ENCODE measurements at places on chromosomes 4 and X.

- DNase-seq: no peak
Observed at GRCh38 chrX:39724544-39724943, 373.2 kb downstream of the BCOR start.

GRCh38 chr4:24639714-24640113 is 55.4 kb upstream of the DHX15 start:
- DNase-seq: no peak

DNA sequence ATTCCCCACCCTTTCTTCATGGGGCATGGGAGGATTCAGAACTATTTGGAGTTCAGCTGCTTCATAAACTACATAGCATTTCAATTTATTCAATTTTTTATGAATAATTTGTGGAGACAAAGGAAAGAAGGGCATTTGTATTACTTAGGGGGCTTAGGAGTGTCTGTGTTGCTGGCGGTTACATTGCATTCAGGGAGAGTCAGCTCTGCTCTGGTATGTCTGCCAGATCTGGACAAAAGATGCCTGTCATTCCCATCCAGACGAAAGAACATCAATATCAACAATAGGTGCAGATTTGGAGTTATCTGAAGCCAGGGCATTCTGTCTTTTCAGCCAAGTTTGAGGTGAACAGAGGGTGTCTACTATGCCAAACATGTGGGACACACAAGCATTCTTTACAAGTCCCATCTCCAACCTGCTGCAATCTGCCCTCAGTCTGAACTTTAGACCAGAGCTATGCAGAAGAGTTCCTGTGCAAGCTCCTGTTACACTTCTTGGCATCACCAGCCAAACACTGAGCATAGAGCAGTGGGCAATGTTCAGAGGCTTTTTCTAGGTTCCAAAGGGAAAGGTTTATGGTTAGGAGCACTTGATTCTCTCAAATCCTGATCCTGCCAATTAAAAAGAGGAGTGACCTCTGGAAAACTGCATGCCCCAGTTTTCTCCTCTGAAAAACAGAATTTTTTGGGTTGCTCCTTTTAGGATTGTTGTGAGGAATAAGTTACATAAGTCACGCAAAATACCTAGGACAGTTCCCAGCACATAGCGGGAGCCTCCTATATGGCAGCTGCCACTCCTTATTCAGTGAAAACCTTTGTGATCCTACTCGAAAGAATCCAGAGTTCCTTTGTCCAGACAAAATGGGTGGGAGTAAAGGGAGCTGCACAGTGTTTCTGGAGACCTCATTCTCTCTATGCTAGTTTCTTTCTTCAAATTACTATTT is 719.5 kb upstream of the SLIT2 start:
- no peak for DNase-seq

DNA sequence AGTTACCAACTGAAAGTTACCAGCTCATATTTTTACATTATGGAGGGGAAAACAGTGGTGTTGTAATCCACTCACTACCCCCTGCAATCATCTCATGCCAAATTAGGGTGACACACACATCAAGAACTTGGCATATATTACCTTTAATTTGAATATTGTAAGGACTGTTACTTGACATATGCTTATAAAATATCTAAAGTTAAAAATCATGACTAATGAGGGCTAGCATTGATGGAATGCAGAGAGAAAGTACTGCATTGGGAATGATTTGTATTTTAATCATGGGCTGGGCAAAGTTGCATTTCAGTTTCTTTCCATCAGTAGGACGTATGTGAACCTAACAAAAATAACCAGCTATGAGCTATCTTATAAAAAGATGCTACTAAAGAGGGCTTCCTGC is 517.5 kb upstream of the GRIA3 start:
- DNase-seq: no peak

- no peak for DNase-seq
Observed at GRCh38 chrX:10636337-10636736, 16.0 kb upstream of the MID1 start.

DNA sequence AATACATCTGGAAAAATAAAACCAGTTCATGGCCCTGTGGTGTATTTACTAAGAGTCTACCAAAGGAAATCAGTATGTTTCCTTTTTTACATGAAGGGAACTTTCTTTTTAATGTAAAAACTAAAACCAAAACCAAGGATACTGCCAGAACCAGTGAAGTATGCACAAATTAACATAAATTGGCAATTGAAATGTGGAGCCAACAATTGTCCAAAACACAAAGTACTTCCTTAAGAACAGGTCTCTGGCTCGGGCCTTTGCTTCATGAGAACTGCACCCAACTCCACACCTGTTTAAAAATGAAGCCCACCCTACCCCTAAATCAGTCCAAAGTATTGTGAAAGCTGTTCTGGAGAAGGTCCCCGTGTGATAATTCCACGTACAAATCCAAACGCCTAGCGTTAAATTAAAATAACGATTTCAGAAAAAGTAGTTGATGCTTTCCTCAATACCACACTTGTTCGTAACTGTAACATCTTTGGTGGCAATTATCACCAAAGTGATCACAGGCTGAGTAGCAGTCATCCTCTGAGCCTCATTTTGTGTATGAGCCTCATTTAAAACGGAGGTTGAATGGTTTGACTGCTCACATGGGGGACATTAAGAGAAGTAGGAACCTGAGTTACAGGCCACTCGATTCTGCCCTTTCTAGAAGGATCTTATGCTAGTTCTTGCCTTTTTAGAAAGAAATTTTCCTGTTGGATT is 93.0 kb downstream of the GEMIN8 start:
- no peak for DNase-seq

- DNase-seq: no peak
Observed at GRCh38 chr4:183449193-183449882, 4.9 kb downstream of the CDKN2AIP start.

- no peak for DNase-seq
Observed at GRCh38 chr4:121760205-121760604, 4.8 kb downstream of the SMIM43 start.

DNA sequence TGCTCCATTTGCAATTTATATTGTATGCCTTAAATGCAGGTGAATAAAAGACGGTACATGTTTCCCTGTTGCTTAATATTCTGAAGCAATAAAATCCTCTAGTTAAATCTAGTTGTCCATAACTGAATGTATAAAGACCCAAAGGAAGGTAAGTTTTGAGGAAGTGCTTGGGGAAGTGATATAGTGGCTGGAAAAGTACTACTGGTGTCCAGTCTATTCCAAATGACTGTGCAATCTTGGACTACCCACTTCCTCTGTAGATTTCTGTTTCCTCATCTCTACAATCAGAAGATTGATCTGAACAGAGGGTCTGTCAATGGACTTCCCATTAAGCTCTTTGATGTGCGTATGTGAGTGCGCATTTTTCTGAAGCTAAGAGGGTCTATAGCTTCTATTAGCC is 17.0 kb downstream of the SNCA start:
- no peak for DNase-seq

GRCh38 chr4:100738196-100739165 is 220.7 kb upstream of the EMCN start:
- DNase-seq: no peak

GRCh38 chr4:143782521-143782920 is 82.0 kb upstream of the FREM3 start:
- DNase-seq: no peak

DNA sequence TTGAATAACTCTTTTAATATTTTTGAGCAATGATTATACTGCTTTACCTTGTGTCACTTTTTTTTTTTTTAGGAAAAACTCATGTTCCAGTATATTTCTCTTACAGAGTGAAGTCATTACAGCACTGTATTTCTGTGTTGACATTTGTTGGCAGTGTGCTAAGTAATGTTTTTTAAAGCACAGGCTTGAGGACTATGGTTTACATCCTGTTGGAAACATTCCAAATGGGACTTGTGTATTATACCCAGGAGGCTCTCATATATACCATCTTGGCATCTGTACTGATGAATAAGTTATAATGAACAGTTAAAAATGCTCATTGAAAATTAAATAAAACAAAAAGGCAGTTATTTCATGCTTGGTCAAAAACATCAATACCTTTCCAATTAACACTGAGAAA is 33.8 kb downstream of the CEP44 start:
- no peak for DNase-seq

DNA sequence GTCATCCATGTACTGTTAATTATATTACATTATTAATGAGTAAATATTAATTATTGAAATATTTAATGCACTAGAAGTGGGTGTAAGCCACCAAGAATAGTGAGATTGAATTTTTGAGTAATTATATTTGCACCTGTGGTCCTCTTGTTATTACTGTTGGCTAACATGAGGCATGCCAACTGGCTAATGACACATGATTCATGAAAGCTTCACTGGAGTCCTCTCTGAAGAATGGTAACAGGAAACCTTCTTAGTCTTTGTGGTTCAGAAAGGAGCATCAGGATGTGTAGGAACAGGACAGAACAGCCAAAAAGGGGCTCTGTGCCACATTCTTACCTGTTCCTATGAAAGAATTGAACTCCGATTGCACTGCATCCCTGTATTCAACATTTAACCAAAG is 65.2 kb downstream of the SLC4A4 start:
- no peak for DNase-seq

GRCh38 chr4:98519268-98519977 is 139.0 kb downstream of the TSPAN5 start:
- no peak for DNase-seq

GRCh38 chr4:87018753-87019152 is 83.9 kb downstream of the AFF1 start:
- no peak for DNase-seq

DNA sequence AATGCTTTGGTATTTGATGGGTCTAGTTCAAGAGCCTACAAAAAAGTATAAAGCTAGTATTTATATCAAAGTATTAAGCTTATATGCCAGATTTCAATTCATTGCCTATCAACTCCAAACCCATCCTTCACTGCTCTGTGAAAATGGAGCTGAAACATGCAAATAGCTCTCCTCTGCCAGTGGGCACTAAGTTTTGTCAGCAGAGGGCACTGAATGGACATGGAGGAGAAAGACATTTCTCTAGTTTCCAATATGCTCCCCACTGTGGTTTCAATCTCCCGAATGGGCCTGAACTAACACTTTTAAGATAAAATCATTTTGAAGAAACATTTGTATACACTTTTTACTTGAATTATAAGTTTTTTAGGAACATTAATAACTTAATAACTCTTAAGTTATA is 12.4 kb downstream of the PPID start:
- DNase-seq: no peak

DNA sequence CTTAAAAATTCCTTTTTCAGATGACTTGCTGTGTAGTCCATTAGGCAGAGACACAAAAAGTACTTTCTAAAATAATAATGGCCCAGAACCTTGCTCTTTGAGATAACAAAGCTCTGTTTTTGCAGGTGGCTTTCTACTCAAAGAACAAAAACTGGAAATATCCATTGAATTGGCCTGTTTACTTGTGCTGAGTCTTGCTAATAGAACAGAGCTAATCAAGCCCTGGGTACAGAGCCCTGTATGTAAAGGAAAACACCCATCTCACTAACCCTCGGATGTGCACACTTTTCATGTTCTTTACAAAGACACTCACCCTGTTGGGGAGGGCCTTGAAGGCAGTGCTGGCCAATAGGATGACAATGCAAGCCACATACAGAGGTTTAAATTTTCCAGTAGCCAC is 27.0 kb upstream of the LNX1 start:
- DNase-seq: no peak

- no peak for DNase-seq
Observed at GRCh38 chrX:46178763-46179162, 366.5 kb downstream of the ZNF674 start.

GRCh38 chr4:22217480-22217879 is 268.9 kb upstream of the KCNIP4 start:
- DNase-seq: no peak

GRCh38 chrX:131745942-131746489 is 202.1 kb downstream of the OR13H1 start:
- no peak for DNase-seq

- no peak for DNase-seq
Observed at GRCh38 chr4:38231626-38232025, 271.4 kb downstream of the PTTG2 start.

DNA sequence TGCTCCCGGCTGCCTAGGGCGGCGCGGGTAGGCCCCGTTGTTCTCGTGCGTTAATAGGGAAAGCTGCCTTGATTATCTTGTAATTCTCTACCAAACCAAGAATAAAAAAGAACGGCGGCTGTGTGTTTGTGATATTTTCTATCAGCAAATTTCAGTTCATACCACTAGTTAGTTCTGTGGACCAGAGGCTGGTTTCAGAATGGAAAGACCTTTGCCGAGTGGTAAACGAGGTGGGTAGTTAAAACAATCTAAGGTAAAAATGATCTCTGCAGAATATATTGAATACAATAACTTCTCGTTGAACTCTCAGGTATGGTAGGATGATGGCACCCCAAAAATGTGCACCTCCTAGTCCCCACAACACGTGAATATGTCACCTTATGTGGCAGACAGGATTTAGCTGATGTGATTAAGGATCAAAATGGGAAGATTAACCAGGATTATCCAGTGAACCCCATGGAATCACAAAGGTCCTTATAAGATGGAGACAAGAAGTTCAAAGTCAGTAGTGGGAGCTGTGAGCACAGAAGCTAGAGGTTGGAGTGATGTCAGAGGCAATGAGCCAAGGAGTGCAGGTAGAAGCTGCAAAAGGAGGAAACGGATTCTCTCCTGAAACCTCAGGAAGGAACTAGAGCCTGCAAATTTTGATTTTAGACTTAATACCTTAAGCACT is 574 bp upstream of the CFAP97 start:
- no peak for DNase-seq

DNA sequence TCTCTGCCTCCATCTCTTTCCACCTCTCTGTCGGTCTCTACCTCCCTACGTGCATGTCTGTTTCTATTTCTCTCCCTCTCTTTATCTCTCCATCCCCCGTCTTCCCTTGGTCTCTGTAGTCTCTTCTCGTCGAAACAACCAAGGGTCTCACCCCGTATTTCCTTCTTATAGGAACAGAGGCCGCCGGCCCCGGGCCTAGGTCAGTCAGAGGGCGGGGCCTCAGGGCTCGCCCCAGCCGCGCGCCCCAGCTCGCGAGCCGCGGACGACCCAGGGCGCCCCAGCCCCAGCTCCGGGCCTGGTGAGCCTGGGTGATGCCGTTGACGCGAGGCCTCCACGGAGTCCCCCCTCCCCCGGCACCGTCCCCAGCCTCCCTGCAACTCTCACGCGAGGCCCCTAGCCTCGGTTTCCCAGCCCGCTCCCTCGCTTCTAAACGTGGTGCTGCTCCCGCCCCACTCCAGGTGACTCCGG is 6.6 kb downstream of the TIMM17B start:
- no peak for DNase-seq

DNA sequence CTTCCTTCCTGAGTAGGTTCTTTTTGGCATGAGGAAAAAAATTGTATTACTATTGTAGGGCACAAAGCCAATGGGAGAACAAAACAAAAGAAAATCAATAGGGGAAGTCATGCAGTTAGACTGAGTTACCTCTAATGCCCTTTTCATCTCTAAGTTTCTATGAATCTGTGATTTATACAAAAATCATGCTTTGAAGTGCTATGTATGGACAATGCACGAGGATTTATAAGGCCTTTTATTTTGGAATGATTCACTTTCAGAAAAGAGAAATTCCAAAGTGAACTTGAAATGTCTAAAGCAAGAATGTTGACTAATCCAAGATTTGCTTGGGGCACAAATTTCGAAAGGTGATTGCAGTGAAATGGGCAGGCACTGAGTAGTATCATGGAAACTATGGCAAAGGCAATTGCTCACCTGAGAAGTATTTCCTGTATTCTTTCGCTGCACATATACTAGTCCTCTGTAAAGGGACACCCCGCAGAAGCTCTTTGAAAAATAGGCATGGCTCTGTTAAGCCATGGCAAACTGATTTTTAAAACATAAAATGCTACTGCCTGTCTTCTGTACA is 52.8 kb downstream of the ADGRG4 start:
- no peak for DNase-seq
